Right lobe of liver (tissue), 6 donors: ENCODE measurements at places on chromosomes 13 and 19. TPM values are rescaled to one million over a fixed set of nuclear protein-coding genes. Genes with fewer than 3 reads are reported as not detected.
A peak's percentile ranks its signal among the peaks of the same experiment; 100 is the strongest.

DNA sequence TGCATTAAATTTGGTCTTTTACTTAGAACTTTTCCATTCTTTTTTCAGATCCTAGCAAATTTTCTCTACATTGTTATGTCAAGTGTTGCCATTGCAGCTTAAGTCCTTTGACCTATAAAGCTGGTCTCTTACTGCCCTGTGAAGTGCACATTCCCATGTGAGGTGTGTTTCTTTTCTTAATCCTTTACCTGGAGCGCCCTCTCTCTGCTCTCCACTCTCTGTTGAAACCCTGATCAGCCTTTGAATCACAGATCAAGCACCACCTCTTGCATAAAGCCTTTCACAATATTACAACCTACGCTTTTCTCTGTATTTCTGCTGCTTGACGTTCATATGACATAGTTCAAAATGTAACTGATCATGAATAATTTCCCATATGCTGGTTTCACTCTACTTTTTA lies 84.8 kb downstream of the PCDH17 start:
- H3K4me1 ChIP-seq, result no peaks in the 10 kb centered on the region
- no peak overlapping the region for H3K27ac ChIP-seq
- no peak overlapping the region for H3K4me3 ChIP-seq
- no peak for DNase-seq

Gene NEK5
- total RNA-seq, result not detected

GRCh38 chr13:94548821-94549231 lies 47.1 kb downstream of the TGDS start:
- peak overlapping the region; percentile 85 for H3K27ac ChIP-seq
- DNase-seq, result peak; percentile 69
- H3K4me1 ChIP-seq, result no peaks in the 10 kb centered on the region
- H3K27me3 ChIP-seq, result no peaks in the 10 kb centered on the region
- no peaks in the 10 kb centered on the region for H3K36me3 ChIP-seq

- no peaks in the 10 kb centered on the region for H3K4me1 ChIP-seq
- no peak overlapping the region for H3K4me3 ChIP-seq
These were observed 15.6 kb downstream of the SPACA7 start for GRCh38 chr13:112391746-112392145.

Gene KLK15
- total RNA-seq, result not detected

DNA sequence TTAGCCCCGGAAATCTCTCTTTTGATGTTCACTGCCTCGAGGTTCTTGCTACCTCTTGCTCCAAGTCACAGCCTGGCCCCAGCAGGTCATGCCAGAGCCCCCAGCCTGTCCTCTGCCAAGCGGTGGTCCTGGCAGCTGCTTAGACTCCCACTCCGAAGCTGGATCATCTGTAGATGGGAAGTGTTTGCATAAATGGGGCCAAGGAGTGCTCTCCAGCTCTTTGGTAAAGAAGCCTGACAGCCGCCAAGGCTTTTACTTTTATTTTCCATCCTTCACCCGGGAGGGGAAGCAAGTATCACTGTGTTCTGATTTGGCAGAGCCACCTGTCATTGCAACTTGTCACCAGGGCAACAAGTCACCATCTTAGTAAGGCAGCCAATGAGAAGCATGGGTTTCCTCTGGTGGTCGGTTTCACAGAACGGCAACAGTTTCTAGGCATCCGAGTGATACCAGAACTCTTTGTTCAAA lies 10.6 kb upstream of the RETN start:
- H3K36me3 ChIP-seq, result no peaks in the 10 kb centered on the region
- H3K4me1 ChIP-seq, result no peaks in the 10 kb centered on the region
- no peak for DNase-seq
- no peak overlapping the region for H3K4me3 ChIP-seq

Gene ZNF615
- 4.4 TPM for total RNA-seq
